ENCODE measurements at places on chromosomes 4 and X.

DNA sequence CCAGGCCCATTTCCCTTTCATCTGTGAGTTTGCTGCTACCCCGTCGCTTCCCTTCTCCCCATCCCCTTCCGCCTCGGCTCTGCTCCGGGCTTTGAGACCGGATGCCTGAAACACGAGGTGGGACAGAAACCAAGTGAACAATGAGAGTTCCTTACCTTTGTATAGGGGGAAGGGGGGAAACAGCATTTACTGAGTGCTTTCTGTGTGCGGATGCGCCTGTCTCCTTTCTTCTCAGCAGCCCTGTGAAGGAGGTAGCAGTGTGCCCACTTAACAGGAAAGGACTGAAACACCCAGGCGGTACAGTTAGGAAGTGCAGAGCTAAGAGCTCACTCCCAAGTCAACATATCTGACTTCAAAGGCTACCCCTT lies 43.2 kb upstream of the TMSB15B start:
- DNase-seq = no peak

GRCh38 chr4:13928214-13928613 lies 300.7 kb upstream of the BOD1L1 start:
- no peak for DNase-seq

DNA sequence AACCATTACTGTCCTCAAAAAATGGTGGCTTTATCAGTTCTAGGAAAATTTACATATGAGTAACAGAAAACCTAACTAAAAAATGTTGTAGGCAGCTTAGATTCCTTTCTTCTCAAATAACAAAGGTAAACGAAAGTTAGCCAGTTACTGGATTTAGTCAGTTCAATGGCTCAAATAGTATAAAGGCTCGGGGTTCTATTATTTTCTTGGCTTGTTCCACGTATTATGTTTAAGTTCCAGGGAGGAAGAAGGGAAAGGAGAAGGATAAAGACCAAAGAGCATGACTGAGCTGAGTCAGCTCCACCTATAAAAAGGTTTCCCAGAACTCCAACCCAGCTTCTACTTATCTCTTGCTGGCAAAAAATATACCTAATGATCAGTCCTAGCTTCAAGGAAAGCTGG lies 41.0 kb upstream of the MAB21L2 start:
- no peak for DNase-seq

DNA sequence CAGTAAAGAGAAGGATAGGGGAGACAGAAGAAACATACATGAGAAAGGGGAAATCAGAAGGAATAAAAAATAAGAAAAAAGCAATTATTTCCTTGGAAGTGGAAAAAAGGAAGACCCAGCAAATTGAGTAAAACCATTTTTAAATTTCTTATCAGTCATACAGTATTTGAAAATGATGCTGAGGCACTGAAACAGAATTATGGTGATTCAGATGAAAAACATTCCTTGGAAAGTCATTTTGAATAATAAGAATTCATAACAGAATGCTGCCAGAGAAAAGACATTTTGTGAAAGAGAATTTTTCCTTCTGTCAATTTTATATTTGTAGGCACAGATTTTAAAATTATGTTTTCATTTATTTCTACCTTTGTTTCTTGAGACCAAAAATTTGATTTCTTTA lies 895.5 kb upstream of the EPHA5 start:
- DNase-seq = no peak

DNA sequence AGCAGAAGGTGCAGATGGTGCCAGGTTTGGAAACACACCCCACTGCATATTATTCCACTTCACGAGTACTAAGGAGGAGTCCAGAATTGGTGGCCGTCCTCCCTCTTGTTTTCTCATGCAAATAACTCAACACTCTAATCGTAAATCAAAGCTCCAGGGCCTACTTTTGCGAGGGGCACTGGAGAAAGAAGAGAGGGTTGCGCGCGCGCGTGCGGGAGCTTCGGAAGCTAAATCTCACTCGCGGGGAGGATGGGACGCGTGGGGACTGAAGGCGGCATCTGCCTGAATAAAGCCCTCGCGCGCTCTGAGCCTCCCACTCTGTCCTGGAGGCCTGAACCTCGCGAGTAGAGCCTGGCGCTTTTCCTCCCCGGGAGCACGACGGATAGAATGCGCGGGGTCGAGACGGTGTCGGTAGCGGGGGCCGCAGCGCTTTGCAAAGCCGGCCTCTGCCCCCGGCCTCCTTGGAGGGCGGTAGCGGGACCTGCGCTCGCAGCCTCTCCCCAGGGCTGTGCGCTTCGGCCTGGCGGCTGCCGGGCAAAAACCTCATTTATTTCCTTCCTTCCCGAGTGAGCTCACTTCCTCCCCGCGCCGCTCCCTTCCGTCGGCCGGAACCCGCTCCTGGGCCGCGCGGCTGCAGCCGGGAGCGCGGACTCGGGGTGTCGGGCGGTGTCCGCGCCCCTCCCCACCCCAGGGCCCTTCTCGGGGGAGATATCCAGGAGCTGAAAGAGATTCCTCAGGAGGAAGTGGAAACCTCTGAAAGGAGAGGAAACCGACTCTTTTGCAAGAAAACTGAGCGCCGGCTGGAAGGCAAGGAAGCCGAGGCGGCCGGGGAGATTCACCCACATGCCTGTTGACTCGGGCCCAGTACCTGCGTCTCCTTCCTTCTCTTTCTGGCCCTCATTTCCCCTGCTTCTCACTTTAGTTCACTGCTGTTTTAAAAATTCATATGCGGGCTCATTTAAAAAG lies 20.7 kb downstream of the HAND2 start:
- no peak for DNase-seq

DNA sequence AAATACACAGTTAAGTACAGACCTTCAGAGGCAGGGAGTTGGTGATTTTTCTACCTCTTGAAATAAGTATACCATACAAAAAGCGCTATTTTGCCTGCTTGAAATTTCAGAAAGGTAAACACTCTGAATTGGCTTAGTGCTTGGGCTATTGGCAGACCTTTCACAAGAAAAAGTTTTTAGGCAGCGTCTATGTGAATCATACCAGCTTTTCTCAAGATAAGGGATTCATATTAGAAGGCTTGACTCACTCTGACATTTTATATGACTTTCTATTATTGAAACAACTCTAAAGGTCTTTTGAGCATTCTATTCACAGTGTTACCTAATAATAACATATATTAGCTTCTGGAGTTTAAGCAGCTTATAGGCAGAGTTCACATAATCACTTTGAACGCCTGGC lies 286.4 kb upstream of the FAT1 start:
- DNase-seq = no peak

- no peak for DNase-seq
Observed at GRCh38 chr4:16417198-16417597, 190.9 kb upstream of the TAPT1 start.

DNA sequence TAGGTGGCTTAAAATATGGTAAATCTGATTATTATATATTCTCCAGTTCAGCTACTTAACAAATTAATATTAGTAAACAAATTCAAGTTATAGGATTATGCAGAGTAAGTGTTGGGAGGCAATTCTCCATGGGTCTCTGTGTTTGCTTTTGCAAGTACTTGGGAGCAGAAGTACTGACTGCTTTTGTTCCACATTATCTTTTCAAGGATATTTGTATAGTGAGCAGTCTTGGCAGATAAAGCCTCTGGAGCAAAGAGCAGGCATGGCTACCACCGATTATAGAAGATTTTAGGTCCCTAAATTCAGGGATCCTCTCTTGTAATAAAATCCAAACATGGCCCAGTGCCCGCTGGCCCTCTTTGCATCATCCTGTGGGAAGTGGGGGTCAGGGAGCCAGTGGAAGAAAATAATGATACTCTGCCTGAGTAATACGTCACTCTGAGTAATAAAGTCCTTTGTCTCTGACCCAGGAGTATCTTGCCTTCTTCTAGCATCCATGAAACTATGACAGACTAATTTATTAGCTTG lies 23.2 kb downstream of the NDNF start:
- DNase-seq = no peak

DNA sequence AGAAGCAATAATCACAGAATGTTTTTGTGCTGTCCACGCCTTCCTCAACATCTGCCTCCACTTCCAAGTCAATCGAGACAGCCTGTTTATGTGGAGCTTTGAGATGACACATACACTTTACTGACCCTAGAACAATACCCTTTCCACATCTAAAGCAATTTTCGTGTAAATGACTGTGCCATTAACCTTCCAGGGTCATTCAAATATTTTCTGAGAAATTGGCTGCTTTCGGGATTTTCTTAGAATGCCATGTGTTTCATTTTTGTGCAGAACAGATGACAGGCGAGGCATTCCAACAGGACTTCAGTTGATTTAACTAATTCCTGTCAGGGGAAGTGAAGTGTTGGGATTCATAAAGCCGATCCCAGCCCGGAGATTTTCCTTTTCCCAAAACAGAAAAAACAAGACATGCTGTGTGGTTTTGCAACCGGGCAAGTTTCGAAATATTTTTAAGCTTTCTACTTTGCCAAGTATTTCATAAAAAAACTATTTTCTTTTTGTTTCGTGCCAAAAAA lies 73.9 kb downstream of the SORBS2 start:
- DNase-seq = no peak

DNA sequence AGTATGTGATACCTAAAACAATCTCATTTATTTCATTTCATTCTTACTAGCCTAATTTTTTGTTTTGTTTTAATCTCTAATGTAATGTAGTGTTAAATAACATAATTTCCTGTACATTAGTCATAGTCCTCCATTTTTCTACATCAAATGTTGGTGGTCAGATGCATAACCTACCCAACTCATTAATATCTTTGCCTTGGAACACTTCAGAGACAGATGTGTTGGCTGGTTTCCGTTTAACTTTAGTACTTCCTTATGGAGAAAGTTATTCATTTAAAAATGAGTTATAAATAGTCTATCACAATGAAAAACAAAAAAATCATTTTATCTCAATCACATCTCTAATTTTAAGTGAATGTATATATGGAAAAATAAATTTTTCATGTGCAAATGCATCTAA lies 190.2 kb downstream of the ANTXR2 start:
- no peak for DNase-seq

- no peak for DNase-seq
Observed at GRCh38 chr4:31341601-31342359, 621.6 kb downstream of the PCDH7 start.

DNA sequence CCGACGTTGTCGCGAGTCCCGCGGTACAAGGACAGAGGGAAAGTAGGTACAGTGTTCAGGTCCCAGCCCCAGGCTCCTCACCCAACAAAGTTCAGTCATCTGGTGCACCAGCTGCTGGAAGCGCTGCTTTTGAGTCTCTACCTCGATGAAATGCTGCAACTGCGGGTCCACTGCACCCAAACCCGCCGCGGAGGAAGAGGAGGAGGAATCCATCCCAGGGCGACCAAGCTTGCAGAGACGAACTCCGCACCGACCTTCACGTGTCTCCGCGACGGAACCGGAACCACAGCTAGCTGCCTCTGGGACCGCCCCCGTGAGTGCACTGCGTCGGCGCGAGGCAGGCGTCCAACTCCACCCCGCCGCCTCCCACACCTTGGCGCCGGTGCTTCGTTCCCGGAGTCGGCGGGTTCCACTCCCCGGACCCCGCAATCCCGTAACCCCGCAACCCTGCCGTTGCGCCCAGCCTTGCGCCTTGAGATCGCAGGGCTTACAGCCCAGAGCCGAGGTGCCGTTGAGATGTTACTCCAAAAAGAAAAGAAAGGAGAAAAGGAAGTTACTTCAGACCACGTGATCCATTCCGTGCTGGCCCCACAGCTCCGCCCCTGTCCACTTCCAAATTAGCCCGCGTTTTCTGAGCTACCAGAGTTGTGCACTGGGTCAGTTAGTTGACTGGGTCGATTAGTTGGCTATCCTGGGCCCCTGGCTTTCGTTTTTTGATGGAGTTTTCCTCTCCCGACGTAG lies at the start of gene TIMM8A:
Gene TIMM8A (minus strand): TSS at position 291 of the 741 bp plus-strand sequence. CDS start 78 bp downstream, at position 213.
- DNase-seq = no peak

- DNase-seq = no peak
Observed at GRCh38 chrX:132045456-132045855, 22.4 kb downstream of the STK26 start.

DNA sequence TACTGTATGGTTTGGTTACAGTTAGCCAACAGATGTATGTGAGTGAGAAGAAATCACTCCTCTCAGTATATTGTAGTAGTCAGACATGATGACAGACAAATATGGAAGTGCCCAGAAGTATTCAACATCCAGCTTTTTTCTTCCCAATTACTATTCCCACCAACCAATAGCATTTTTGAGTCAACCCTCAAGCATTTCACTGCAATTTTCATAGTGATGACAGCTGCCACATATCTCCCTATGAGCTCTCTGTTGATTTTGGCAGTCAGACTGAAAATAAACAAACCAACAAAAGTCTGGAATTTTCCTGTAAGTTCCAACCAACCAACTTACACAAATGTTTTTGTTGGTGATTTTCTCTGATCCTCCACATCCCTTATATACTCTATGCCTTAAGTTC lies 8.2 kb upstream of the TRAM1L1 start:
- DNase-seq = no peak

GRCh38 chrX:65821721-65822496 lies 154.5 kb downstream of the MSN start:
- DNase-seq = no peak

- no peak for DNase-seq
Observed at GRCh38 chr4:88320224-88320779, 35.9 kb upstream of the PPM1K start.

- no peak for DNase-seq
Observed at GRCh38 chrX:17403972-17404371, 29.0 kb downstream of the NHS start.

DNA sequence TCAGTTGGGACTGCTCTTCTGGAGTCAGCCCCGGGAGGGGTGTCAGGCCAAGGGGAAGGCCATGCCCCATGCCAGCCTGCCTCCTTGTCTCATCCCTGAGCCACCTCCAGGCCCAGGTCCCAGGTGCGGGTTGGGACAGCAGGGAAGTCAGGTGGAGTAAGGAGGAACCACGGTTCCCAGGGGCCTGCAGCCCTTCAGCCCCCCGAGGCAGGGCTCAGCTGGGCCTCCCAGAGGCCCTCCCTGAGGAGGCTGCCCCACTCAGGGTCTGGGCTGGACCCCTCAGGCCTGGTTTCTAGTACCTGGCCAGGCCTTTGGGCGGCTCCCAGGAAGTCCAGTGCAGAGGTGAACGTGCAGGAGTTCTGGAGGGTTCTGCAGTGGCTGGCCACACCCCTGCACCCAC lies 23.4 kb upstream of the FGFR3 start:
- DNase-seq = no peak

DNA sequence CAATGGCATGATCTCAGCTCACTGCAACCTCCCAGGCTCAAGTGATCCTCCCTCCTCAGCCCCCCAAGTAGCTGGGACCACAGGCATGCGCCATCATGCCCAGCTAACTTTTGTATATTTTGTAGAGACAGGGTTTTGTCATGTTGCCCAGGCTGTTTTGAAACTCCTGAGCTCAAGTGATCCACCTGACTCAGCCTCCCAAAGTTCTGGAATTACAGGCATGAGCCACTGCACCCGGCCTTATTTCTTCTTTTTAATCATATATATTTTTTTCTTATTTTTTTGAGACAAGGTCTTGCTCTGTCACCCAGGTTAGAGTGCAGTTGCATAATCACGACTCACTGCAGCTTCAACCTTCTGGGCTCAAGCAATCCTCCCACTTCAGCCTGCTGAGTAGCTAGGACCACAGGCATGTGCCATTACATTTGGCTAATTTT lies 184.0 kb downstream of the TSPAN5 start:
- DNase-seq = no peak

- DNase-seq = no peak
Observed at GRCh38 chr4:141469392-141469791, 167.0 kb upstream of the IL15 start.

- DNase-seq = no peak
Observed at GRCh38 chr4:47715716-47716416, 122.0 kb downstream of the CORIN start.

All from SK-N-MC (cell line).